ENCODE measurements at places on chromosomes 11 and 22. TPM values are rescaled to one million over a fixed set of nuclear protein-coding genes. Genes with fewer than 3 reads are reported as not detected.

- DNase-seq, result peak; percentile 36
Measured at GRCh38 chr11:38460896-38461295, 1862.9 kb upstream of the RAG2 start.

DNA sequence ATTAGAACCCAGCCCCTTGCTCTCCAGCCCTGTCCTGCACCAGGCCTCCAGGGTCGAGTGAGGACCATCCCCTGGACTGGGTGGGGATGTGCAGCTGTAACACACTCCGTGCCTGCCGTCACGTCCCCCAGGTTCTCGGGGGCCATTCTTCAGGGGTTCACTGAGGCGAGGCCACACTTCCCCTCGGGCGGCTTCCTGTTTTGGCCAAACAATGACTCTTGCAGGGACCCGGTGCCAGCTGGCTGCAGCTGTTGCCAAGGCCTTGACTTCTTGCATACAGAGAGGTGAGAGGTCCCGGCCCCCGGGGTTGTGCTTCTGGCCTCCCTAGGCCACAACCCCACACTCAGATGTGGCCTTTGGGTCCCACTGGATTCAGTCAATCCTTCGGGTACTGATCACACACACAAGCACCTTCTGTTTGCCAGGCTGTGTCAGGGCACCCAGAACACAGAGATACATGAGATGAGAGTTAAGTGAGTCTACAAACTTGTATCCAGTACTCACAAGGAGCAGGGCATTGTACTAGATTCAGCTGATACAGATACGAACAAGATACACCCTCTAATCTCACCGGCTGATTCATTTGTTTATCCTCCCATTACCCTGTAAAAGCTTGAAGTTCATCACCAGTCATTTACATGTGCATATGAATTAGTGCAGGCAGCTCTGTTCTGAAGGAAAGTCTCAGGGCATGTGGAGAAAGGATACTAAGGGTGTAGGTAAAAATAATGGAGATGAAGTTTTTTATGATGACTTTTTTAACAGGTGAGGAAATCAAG is 32.9 kb downstream of the LRRC32 start:
- no peak for DNase-seq

- no peak for DNase-seq
Measured at GRCh38 chr11:78400116-78400515, 17.5 kb downstream of the GAB2 start.

DNA sequence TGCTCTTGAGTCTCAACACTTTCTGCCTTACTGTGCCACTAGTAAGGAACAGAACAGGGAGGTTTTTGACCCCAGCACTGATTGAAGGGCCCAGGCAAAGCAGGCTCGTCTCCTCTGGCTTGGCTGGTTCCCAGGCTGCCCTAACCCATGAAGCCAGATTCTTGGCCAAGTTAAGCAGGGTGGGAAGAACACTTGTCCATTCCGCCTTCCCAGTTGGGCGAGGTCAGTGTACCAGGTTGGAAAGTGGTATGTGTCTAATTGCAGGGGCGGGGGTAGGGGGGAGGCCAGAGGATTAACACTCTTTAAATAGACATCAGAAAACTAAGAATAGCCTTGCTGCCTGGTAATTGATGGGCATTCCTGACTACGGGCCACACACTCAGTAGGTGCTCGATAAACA is 14.4 kb downstream of the TIMP3 start:
- no peak for DNase-seq

DNA sequence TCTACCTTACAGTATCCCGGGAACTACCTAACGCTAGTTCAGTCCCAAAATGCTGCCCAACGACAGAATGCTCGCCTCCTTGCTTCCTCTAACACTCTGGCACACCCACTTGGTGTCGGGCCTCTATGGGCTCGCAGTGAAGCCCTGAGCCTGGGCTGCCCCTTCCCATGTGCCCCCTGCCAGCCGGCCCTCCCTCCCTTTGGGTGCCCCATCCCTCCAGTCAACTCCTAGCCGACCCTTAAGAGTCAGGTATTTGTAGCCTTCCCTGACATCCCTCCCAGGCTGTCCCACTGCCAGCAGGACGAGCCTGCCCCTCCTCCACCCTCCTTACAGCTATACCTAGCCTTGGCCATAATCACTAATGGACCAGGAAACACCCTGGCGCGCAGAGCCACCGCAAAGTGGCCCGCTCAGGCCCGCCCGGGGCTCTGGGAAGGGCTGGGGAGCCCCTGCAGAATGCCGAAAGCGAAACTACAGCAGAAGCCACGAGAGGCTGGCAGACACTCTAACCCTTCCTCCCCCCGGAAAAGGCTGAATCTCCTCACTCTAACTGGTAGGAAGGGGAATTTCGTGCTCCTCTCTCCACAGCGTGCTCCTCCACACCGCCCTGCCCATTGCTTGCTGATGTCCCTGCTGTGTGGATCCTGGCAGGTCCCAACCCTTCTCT is 8.2 kb downstream of the CBX7 start:
- DNase-seq, result peak; percentile 43

DNA sequence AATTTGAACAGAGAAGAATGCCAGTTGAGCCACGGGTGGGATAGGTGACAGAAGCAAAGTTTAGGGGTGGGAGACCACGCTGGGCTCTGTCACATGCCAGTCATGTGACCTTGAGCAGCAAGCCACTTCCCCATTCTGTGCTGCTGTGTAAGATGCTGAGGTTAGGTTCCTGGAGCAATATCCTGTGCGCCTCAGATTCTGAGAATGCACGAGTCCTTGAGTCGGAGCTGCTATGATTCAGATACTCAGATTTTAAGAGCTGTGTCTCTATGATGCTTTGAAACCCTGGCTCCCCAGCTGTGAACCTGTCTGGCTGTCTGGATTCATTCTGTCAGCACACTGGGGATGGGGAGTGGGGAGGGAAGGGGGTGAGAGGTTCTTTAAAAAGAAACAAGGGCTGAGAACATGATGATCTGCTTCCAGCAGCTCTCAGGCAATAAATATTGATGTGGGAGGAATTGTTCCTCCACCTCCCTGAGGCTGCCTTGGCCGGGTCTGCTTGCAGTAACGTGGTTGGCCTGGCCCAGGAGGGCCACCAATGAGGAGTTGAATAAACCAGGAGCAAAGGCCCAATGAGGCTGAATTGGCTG is 24.0 kb downstream of the SLCO2B1 start:
- DNase-seq, result peak; percentile 2

SLN gene
- total RNA-seq, result not detected
